CD4-positive, alpha-beta T cell treated with Interleukin-21 for 1 hour (primary cell): ENCODE measurements at places on chromosomes 4 and X.

DNA sequence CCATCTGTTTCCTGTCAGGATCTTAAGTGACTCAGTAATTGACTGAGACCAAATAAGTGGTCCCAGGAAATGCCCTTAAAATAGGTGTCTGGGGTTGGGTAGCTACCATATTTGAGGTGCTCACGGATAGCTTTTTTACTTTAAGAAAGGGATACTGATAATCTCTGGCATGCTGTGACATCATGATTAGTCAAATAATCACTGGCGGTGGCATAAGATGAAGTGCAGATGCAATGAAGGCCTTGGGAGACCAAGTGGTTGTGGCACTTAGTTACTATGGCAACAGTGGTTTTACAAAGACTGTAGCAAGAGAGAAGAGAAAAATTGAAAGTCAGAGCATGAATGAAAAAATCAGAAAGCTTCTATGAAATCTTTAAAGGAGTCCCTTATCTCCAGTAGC is 114.5 kb upstream of the SLIT2 start:
- no peak for DNase-seq

DNA sequence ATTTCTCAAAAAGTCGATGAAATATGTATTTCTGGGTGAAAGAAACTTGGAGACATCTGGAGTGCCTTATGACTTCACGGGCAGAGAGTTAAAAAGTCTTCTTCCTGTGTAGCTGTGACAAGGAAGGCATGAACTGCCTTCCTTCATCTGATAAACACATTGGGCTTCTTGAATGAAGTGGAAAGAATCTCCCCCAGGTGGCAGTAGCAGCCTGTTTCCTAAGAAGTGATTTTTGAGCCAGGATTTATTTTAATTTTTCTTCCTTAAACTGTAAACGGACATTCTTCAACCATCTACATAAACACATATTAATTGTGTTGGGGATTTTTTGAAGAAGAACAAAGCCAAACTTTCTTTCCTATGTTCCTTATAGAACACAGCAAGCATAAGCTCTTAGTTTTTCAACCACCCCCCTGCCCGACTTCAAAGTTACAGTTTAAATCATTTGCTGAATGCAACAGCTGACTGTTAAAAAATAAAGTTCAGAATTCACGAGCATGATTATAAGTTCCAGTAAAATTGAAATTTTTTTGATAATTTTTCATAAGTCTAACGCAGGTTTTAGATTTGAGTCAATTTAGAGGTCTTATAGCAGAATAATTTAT is 980 bp upstream of the GIMD1 start:
- peak; percentile 18 for DNase-seq

GRCh38 chr4:1763550-1764080 is 29.5 kb upstream of the FGFR3 start:
- no peak for DNase-seq

- DNase-seq, result peak; percentile 47
Measured at GRCh38 chr4:104490770-104491480, 3.8 kb downstream of the CXXC4 start.

GRCh38 chr4:82394896-82395295 is 21.1 kb upstream of the HNRNPD start:
- no peak for DNase-seq

GRCh38 chr4:64824591-64824990 is 415.3 kb upstream of the TECRL start:
- DNase-seq, result no peak

DNA sequence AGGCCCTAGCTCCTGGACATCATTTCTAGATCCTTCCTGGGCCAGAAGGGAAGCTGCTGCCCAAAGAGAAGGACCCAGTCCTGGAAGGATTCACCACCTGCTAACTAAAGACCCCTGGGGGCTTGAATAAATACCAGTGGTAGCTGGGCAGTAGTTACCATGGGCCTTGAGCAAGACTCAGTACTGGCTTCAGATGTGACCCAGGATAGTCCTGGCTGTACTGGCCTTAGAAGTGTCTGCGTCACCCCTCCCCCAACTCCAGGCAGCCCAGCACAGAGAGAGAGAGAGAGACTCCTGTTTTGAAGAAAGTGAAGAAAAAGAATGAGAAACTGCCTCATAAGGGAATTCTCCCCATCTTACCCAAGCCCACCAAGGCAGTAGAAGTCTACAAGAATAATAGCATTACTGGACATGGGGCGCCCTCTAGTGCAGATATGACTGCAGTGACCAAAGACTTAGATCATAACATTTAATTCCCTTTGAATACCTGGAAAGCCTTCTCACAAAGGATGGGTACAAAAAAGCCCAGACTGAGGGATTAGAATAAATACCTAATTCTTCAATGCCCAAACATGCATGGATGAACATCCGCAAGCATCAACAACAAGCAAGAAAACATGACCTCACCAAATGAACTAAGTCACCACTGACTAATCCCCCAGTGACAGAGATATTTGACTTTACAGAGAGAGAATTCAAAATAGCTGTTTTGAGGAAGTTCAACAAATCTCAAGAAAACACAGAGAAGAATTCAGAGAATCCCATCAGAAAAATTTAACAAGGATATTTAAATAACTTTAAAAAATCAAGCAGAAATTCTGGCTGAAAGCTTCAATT is 171.8 kb downstream of the HNRNPD start:
- DNase-seq, result peak; percentile 54

DNA sequence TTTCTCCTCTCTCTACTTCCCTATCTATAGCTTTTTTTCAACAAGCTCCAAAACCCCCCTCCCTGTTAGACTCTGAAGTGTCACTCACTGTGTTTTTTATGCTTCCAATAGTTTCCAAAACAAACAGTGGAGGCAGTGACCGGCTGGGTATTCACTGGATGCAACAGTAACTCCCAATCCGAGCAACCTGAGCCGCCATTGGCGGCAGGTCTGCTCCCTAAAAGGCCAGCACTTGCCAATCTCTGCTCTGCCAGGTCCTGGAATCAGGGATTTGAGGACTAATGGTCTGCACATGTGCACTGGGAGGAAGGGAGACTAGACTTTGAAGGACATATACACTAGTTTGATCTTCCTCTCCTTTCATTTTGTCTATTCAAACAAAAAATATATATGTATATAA is 7.1 kb downstream of the TBX22 start:
- no peak for DNase-seq

DNA sequence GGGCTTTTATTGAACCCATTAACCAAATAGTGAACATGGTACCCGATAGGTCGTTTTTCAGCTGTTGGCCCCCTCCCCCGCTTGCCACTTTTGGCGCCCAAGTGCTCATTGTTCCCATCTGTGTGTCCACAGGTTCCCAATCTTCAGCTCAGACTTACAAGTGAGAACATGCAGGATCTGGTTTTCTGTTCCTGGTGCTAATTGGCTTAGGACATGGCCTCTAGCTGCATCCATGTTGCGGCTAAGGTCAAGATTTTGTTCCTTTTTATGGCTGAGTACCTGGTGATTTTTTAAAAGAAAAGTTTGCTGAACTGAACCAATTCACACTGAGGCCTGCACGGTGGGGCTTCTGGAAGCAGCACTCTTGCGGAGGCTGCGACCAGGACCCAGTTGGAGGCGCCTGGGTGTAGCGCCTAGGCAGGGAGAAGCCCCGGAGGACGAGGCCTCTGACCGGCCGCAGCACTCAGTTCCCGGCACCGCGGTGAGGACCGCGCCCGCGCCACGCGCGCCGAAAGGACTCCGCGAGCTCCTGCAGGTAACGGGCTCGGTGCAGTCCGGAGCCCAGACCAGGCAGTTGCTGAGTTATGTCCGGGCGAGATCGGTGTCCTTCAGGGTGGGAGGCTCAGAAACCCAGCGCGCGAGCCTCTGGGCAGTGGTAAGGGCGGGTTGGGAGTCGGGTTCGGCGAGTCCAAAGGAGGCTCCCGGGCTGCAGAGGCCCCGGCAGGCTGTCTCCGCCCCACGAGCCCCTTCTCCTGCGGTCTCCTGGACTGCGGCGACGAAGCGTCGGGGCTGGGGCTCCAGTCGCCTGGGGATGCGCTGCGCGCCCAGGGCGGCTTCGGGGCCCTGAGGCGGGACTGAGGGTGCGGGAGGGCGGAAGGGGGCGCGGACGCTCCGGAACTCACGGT is 15.8 kb upstream of the SLC25A4 start:
- no peak for DNase-seq

DNA sequence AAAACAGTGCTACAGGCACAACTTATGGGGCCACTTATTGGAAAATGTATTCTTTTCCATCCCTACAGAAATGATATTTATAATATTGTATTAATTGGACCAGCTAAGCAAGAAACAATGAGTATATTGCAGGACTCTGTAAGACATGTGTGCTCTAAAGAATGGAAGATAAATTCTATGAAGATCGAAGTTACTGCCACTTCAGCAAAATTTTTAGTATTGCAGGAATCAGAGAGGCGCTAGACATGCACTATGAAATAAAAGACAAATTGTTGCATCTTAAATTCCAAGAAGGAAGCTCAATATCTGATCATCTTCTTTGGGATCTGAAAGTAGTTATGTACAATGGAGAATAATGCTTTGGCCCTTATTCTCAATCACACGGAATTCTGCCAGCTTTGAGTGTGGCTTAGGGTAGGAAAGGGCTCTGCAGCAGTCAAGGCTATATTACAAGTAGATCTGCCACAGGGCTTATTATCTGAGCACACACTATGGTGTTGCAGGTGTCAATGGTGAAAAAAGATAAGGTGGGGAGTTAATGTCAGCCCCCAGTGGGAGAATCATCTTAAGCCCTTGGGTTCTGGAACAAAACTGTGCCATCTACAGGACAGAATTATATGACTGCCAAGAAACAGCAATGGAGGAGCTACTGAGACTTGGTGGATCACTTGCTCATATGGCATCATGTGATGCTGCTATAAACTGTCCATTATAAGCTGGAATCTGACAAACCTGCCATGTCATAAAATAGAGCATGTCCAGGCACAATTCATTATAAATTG is 334.0 kb upstream of the NDST3 start:
- no peak for DNase-seq

GRCh38 chr4:70833675-70834074 is 6.0 kb downstream of the GRSF1 start:
- no peak for DNase-seq

- no peak for DNase-seq
Measured at GRCh38 chrX:11952176-11952720, 186.0 kb upstream of the FRMPD4 start.

GRCh38 chr4:101292901-101293300 is 54.4 kb downstream of the PPP3CA start:
- no peak for DNase-seq

DNA sequence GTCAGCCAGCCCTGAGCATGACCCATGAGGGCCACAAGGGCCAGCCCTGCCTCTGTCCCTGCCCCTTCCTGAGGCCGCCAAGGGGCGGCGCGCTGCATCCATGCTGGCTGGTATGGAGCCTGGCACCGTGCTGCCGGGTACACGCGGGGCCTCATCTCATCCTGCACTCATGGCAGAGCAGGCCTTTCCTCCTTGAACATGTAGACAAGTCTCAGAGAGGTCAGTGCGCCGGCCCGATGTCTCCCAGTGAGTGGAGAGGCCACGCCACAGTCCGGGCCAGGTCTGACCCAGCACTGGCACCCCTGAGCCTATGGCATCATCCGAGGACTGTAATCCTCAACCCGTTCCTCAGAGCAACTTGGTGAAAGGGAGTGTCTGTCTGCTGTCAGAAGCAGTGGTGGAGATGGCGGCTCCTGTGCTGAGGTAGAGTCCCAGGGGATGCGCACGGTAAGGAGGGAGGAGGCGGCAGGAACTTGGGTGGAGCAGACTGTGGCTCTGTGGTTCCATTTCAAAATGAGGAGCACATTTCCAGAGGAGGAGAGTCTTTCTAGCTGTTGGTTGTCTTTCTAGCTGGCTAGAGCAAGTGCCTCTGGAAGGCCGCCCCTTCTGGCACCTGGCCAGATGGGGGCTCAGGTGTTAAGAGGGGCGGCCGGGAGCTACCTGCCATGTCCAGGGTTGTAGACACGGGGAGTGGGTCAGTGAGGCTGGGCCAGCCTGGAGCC is 32.8 kb downstream of the TRMT44 start:
- no peak for DNase-seq

DNA sequence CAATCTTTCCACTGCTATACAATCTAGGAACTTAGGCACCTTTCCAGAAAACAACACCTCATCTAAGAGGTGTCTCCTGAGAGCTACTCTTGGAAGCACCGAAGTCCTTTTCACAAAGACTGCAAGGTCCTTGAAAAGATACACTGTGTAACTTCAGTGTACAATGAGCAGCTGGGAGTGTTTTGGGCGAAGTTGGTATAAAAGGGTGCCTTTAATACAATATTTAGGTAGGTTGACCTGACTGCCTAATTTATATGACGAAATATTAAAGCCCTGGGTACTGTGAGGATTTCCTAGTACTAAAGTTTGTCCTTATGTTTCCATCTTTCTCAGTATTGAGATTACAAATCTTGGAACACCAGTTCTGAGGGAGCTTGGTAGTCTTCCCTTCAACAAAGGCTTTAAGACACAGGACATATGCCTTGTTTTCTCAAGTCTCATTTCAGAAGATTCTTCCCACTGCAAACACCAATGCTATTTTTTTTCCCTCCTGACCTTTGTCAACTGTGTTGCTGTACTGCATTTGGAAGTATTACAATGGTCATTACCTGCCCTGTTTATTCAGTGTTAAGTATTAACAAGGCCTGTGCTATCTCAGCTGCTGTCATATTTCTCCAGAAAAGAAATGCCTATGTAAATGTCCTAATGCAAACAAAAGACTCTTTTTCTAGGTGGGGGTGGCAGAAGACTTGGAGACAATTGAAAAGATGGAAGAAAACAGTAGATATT is 134.2 kb downstream of the MAML3 start:
- no peak for DNase-seq

DNA sequence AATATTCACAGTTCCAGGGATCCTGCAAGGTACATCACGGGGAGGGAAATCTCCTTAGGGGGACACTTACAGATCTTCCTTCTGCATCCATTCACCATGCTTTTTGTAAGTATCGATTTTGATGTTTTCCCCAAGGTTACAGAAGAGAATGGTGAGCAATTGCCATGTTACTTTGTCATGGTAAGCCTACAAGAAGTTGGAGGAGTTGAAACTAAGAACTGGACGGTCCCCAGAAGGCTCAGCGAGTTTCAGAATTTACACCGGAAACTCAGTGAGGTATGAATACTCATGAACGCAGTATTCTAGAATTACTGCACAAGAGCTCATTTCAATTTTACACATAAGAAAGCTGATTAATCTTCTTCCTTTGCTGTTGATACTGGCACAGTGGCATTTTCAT is 53.9 kb downstream of the LRP2BP start:
- no peak for DNase-seq

DNA sequence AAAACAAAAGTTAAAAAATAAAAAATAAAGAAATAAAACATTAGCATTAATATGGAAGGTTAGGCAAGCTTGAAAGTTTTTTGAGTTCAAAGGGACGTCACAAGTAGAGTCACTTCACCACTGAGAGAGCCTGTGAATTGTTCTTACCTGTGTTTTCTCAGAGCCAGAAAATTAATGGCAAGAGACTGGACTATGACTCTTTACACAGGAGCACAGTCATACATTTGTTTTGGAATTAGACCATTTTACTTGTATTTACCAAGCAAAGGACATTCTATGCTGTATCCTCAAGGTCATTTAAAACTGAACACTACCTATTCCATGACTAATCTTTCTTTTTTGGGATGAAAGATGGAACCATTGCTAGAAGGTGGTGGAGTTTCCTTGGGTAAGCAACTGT is 346.1 kb downstream of the FAM47B start:
- DNase-seq, result no peak

GRCh38 chrX:104641176-104641575 is 75.2 kb downstream of the IL1RAPL2 start:
- DNase-seq, result no peak
